ENCODE measurements at places on chromosomes 7 and 10.
A peak's percentile ranks its signal among the peaks of the same experiment; 100 is the strongest.

DNA sequence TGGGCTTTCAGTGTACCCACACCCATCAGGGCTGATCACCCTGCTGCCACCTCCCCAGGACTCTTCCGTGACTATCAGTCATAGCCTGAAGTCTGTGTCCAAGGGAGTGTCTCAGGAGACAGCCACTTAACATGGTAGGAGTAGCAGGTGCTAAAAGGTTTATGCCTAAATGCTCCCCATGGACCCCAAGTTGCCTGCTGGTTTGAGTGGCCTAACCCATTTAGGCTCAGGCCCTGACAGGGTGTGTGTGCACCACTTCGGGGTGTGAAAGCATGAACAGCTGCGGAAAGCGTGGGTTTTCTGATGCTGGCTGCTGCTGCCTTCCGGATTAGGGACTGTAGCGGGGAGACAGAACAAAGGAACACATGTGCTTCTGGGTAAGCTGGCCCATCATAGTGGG is 93.2 kb upstream of the SAMD8 start:
- DNase-seq, result peak; percentile 69

DNA sequence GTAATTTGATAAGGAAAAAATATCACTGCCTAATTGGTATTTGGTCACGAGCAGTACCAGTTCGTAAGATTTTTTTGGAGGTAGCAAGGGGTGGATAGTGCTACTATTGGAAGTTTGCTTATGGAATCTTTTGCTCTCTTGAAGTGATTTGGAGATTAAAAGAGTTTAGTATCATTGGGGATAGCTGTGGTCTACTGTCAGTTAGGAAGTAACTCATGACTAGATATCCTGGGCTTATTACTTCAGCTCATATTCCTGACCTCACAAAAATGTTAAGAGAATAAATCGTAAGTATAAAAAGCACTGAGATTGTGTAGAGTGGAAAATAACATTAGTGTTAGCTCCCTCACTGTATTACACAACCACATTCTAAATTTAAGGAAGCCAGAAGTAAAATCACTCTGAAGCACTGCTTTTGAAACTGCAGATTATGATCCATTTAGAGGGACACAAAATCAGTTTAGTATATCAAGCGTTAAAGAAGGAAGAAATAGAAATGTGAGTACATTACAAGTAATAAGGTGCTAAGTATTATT is 22.6 kb downstream of the SGPL1 start:
- DNase-seq, result no peak

DNA sequence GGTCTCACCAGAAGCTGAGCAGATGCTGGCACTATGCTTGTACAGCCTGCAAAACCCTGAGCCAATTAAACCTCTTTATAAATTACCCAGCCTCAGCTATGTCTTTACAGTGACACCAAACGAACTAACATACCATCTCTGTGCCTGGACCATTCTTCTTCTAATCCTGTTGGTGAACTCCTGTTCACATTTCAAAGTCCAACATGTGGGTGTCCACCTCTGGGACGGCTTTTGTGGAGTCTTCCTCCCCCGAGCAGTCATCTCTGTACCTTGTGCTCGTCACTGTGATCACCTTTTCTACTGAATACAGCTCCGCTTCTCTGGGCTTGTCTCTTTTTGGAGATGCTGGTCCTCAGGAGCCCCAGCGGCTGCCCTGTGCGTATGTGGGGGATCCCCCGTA is 7.4 kb upstream of the ESYT2 start:
- DNase-seq, result no peak

- DNase-seq, result no peak
Observed at GRCh38 chr10:42989481-42989921, 87.4 kb upstream of the RET start.

GRCh38 chr10:86671985-86672710 is 3.8 kb downstream of the LDB3 start:
- peak; percentile 65 for DNase-seq

GRCh38 chr10:97748116-97748515 is 11.2 kb downstream of the ZFYVE27 start:
- no peak for DNase-seq

DNA sequence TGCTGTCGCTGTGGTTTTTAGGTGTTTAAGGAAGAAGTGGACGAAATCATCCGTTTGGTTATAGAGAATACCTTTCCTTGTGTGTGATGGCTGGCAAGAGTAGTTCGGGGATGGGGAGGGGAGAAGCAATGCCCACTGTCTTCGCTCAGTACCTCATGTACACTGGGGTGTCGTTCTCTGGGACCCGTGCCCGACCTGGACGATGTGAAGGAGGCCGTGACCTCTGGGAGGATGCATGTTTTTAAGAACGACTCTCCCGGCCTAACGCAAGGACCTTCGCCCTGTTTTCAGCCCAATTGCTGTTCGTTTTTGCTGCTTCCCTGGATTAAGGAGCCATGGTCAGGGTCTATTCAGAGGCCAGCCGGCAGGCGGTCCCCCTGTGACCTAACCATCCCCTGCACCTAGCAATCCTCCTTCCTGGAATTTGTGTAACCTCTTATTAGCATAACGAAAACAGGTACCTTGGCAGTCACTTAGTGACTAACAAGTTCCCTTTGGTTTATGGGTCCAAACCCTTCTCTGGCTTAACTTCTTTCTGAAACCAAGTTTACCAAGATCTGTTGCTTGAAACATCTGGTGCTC is 1.3 kb downstream of the NFE2L3 start:
- DNase-seq, result no peak

DNA sequence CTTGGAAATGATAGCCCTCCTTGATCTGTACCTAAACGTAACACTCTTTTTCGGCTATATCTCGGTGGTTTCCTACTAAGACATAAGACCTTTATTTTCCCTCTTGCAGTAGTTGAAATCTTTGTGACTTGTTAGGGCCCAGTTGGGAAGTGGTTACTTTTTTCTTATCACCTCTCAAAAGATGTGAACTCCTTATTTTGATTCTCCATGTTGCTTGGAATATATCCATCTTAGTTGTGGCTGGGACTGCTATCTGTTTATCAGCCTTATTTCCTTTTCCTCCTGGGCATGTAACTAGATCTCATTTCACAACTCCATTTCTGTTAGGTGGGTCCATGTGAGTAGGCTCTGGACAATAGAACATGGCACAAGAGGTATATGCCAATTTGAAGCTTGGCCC is 4.1 kb upstream of the CPED1 start:
- DNase-seq, result no peak

DNA sequence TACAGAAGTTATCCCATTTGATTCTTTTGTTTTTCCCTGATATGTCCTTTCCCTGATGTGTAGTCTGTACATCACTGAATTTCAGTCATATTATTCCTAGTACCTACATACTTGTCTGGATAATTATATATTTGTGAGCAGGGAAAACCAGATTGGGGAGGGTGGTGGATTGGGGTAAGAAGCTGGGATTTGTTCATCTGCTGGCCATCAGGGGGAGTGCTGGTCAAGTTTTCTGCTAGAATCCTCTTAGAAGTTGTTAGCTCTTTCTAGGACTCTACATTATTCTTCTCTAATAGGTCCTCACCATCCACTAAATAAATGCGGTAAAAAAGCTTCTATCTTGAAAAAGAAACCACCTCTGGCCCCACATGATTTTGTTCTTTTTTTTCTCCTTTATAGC is 232.7 kb upstream of the TAC1 start:
- DNase-seq, result peak; percentile 22

GRCh38 chr7:73721377-73721817 is 1.9 kb upstream of the STX1A start:
- no peak for DNase-seq
